ENCODE measurements at places on chromosomes 1 and 21.
A peak's percentile ranks its signal among the peaks of the same experiment; 100 is the strongest.

DNA sequence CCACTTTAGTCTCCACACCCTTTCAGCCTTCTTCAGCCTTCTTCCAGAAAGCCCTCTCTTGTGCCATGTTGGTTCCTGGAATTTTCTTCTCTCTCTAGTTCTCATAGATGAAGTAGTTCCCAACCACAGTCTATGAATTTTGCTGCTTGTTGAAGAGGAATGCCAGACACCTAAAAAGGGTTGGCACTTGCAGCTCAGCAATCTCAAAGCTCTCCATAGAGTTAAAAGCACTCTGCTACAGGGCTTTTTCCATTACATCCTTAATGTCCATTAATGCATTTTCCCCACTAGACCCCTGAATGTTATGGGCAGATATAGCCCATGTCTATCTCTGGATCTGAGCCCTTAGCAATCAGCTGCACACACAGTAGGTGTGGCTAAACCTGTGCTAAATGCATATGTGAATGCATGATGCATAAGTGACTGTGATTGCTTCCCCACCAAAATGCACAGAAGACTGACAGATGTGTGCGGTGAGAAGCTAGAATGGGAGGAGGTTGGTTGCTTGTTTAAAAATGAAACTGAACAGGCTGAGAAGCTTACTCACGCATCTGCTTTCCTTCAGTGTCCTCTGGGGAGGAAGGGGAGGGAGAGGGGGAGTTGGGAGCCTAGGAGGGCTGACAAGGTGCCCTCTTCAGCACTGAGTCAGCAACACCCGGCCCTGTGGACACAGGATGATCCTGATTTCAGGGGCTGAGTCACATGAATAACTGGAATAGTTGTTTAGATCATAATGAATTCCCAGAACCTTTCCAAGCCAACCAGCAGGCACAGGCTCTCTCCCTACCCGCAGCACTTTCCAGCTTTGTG is 146.1 kb upstream of the FGGY start:
- DNase-seq = peak; percentile 34

- no peak for DNase-seq
These were observed 36.5 kb upstream of the DNASE2B start for GRCh38 chr1:84361796-84362195.

GRCh38 chr1:77322061-77322900 is 40.5 kb downstream of the AK5 start:
- no peak for DNase-seq

DNA sequence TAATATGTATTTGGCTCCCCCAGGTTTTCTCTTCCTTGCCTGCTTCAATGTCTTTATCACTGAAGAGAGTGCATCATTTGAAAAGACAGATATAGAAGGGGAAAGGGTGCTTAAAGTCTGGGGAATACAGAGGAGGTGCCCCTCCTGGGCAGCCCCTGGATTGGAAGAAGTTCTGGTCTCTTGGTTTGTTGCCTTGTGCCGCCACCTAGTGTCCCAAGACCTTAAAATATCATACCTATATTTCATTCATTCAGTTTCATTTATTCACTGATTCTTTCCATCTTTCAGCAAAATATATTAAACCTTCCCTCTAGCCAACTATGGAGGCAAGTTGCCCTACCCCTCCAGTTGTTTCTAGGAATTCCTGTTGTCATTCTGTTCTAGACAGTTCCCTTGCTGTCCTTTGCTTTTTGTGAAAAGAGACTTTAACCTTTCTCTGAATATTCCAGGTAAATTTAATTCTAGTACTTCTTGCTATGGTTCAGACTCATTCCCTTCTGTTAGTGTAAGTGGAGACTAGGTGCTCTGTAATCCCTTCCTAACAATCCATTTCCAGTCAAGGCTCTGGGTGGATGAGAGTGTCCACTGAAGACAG is 56.1 kb downstream of the MEF2D start:
- DNase-seq = peak; percentile 66

GRCh38 chr1:28591708-28592320 is at the start of gene RAB42:
Gene RAB42 (plus strand): TSS chr1:28592265. CDS start chr1:28592512, 247 bp downstream.
- no peak for DNase-seq

GRCh38 chr1:115164484-115164883 is 75.2 kb upstream of the TSPAN2 start:
- no peak for DNase-seq

- no peak for DNase-seq
These were observed 53.5 kb downstream of the S1PR1 start for GRCh38 chr1:101290119-101290921.

- peak; percentile 24 for DNase-seq
These were observed 869.1 kb upstream of the B3GALT2 start for GRCh38 chr1:194055536-194055935.

DNA sequence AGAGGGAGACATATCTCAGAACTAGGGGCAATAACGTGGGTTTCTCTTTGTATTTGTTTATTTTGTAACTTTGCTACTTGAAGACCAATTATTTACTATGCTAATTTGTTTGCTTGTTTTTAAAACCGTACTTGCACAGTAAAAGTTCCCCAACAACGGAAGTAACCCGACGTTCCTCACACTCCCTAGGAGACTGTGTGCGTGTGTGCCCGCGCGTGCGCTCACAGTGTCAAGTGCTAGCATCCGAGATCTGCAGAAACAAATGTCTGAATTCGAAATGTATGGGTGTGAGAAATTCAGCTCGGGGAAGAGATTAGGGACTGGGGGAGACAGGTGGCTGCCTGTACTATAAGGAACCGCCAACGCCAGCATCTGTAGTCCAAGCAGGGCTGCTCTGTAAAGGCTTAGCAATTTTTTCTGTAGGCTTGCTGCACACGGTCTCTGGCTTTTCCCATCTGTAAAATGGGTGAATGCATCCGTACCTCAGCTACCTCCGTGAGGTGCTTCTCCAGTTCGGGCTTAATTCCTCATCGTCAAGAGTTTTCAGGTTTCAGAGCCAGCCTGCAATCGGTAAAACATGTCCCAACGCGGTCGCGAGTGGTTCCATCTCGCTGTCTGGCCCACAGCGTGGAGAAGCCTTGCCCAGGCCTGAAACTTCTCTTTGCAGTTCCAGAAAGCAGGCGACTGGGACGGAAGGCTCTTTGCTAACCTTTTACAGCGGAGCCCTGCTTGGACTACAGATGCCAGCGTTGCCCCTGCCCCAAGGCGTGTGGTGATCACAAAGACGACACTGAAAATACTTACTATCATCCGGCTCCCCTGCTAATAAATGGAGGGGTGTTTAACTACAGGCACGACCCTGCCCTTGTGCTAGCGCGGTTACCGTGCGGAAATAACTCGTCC is 1.3 kb upstream of the OLIG2 start:
- DNase-seq = no peak

DNA sequence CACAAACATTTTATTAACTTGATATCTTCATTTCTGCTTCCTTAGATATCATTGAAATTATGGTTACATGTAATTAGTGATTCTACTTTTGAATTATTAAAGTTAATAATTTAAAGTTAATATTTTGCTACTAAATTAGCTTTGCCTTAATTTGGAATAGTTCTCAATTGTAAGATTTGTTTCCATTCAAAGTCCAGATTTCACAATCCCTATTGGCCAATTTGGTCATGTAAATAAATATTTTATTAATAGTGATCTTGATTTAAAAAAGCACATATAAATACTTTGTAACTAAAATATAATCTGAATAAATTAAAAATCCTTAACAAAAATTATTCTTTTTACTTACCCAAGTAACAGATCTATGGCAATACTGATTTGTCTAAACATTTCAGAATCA is 1558.6 kb downstream of the NCAM2 start:
- DNase-seq = no peak

DNA sequence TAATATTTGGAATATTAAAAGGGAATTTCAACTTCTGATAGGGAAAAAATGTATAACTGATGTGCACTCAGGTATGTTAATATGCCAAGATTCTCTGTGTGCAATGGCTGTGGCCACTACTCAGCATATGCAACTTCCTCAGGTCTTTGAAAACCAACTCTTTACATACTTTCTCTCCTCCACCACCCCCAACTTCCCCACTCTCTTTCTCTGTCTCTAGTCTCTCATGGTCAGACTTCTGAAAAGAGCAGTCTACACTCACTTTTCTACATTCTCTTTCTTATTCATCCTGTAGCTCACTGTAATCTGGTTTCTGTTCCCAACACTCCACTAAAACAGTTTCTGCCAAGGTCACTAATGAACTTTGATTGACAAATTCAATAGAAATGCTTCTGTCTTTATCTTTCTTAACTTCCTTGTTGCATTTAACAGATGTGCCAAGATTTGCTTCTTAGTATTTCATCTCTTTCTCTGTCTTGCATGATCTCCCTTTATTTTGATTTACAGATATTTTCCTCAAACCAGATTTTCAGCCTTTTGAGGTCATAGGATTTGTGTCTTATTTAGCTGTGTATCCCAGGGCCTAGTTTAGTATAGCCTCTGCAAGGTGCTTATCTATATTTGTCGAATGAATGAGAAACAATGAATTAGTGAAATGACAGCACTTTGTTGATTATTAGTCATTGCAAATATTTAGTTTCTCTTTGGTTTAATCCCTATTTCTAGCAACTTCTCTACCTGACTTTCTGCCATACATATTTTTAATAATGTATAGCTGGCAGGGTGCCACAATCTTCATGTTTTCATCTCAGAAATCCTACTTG is 168.9 kb downstream of the LMO4 start:
- no peak for DNase-seq

GRCh38 chr1:220999872-221000863 is 120.9 kb downstream of the HLX start:
- DNase-seq = peak; percentile 55

- DNase-seq = no peak
These were observed 64.3 kb downstream of the ZNF281 start for GRCh38 chr1:200345520-200345919.

GRCh38 chr1:201116091-201116490 is 3.9 kb upstream of the CACNA1S start:
- DNase-seq = no peak

GRCh38 chr1:31878058-31878457 is 60.1 kb downstream of the PTP4A2 start:
- no peak for DNase-seq

GRCh38 chr1:229841230-229841629 is 215.2 kb downstream of the URB2 start:
- DNase-seq = no peak

GRCh38 chr1:200975458-200975857 is 48.1 kb downstream of the KIF21B start:
- no peak for DNase-seq

DNA sequence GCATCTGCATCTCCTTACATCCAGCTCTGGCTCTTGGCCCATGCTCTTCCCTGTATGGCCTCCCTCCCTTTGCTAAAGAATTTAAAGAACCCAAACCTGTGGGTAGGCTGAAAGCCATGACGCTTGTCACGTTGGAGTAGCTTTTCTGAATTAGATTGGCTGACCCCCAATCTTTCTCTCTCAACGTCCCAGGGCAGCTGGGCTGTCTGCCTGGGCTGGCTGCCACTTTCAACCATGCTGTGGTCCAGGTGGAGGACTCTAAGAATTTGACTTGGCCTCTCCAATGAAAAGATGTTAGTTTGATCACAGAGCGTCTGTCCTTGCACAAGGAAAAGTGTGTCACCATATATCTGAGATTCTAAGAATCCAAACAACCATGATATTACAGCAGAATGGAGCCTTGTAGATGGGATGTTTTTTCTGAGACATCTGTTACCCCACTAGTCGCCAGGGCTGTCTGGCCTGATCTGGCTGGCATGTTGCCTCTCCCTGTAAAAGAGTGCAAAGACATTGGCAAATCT is 6.5 kb upstream of the IGSF3 start:
- peak; percentile 38 for DNase-seq

- no peak for DNase-seq
These were observed 233.4 kb downstream of the DSCAM start for GRCh38 chr21:40613546-40614030.

- DNase-seq = no peak
These were observed 31.8 kb upstream of the ANGPTL7 start for GRCh38 chr1:11157394-11157793.

GRCh38 chr1:247528812-247529474 is 7.3 kb downstream of the OR2C3 start:
- no peak for DNase-seq

DNA sequence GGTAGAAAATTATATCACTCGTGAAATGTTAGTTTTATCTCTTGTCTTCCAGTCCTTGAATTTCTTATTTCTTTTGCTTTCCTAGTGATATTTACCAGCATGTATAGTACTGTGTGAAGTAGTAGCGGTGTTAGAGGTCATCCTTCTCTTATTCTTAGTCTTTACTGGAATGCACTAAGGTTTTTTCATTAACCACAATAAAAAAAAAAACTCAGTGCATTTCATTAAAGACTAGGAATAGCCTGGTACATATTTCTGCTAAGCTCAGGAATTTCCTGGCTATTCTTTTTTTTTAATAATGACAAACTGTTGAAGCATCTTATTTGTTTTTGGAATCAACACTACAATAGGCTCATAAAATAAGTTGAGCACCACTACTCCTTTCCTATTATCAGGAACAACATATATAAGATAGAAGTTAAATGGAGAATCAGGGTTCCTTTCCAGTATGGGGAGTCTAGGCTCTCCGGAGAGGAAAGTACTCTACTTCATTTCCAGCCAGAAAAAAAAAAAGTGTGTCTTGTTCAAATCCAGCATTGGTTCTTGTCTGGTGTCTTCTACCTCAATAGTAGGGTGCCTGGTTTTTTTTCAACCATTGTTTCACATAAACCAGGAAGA is 60.0 kb downstream of the TNFSF18 start:
- no peak for DNase-seq

- no peak for DNase-seq
These were observed 38.6 kb downstream of the PKP1 start for GRCh38 chr1:201321826-201322390.

GRCh38 chr1:111621050-111621449 is 1.5 kb downstream of the RAP1A start:
- DNase-seq = no peak

DNA sequence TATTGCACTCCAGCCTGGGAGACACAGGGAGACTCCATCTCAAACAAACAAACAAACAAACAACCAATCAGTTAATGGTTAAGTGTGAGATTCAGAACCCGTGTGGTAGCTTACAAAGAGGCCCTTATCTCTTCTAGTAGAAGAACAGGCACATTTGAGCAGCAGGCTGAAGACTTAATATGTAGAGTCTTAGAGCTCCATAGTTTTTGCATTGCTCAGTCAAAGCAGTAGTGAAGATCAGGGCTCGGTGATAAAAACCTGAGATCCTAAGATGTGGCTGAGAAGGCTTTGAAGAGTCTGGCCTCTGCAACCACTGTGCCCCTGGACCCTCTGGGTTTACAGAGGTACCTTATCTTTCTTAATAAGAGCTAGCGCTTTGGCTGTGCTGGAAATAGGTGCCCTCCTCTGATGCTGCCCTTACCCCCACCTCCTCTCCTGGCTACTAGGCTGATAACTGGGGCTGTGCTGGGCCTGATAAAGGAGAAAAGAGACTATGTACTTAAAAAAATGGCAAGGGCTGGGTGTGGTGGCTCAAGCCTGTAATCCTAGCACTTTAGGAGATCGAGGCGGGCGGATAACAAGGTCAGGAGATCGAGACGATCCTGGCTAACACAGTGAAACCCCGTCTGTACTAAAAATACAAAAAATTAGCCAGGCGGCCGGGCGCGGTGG is 10.5 kb upstream of the UCK2 start:
- DNase-seq = no peak

DNA sequence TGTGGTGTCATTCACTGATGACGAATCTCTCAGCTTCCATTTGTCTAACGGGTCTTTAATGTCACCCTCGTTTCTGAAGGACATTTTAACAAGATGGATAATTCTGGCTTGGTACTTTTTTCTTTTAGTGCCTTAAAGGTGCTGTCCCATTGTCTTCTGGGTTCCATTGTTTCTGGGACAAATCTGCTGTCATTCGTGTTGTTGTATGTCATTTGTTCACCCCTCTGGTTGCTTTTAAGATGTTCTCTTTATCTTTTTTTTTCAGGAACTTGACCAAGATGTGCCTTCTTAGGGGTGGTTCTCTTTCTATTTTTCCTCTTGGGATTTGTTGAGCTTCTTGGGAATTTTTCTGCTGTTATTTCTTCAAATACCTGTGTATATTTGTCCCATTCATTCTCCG is 14.0 kb upstream of the MMEL1 start:
- DNase-seq = no peak

All from pons (tissue), 1 donor.